Mononuclear cell (primary cell): ENCODE measurements at places on chromosomes 12 and 14. TPM values are rescaled to one million over a fixed set of nuclear protein-coding genes. Genes with fewer than 3 reads are reported as not detected.

The CFL2 gene
- total RNA-seq: 62.2 TPM

The TSHR gene
- total RNA-seq: 0.21 TPM

The EID3 gene
- 19.9 TPM for total RNA-seq

The CLEC4C gene
- 3.0 TPM for total RNA-seq

The KRT74 gene
- 0.10 TPM for total RNA-seq

The IL23A gene
- total RNA-seq: 23.5 TPM

The KRT73 gene
- total RNA-seq: 21.4 TPM

The KRT83 gene
- not detected for total RNA-seq

The SYT1 gene
- total RNA-seq: 2.5 TPM

The LALBA gene
- total RNA-seq: not detected

The KLHL33 gene
- 0.10 TPM for total RNA-seq

The TMPO gene
- total RNA-seq: 221 TPM

The CYP46A1 gene
- total RNA-seq: 0.10 TPM

The SMCO2 gene
- not detected for total RNA-seq

The CAPS2 gene
- total RNA-seq: 2.4 TPM

The SLC6A13 gene
- total RNA-seq: not detected

The ACRBP gene
- total RNA-seq: 24.1 TPM

The EIF2S3B gene
- total RNA-seq: 19.1 TPM

The LRRIQ1 gene
- total RNA-seq: 0.52 TPM

The SSTR1 gene
- total RNA-seq: not detected

The GPRC5D gene
- total RNA-seq: 0.31 TPM

The GRIN2B gene
- under 0.01 TPM for total RNA-seq

The ITGB7 gene
- total RNA-seq: 49.8 TPM
